Activated CD4-positive, CD25-positive, alpha-beta regulatory T cell treated with anti-CD3 and anti-CD28 coated beads, Interleukin-2, amount 50 U/mL, for 16 hours (primary cell): ENCODE measurements at places on chromosomes 5 and 9.

GRCh38 chr5:31477971-31478370 lies 53.9 kb downstream of the DROSHA start:
- DNase-seq = no peak

DNA sequence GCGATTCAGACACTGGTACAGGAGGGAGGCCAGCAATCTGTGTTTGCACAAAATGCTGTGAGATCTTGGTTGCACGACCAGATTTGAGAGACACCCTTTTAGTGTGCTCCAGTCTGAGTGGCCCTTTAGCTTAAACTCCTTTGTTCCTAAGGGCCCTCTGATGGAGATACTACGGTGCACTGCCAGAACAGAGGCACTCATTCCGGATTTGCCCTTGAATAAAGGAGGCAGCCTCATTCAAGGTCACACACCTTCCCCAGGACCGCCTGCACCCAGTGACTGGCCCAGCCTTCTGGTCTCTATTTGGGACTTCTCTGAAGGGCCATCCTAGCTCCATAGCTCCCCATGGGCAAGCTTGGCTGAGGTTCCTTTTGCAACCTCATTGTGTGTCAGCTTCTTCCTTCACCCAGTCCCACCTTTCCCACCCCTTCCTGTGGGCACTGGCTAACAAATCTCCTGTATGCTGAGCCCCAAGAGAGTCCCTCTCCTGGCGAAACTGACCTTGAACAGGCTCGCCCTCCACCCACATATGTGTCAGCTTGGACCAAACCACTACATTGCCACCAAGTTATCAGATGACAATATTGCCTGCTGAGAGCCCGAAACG lies 191.7 kb downstream of the GABBR2 start:
- DNase-seq = no peak

GRCh38 chr5:156476158-156476551 lies 149.2 kb downstream of the SGCD start:
- no peak for DNase-seq

DNA sequence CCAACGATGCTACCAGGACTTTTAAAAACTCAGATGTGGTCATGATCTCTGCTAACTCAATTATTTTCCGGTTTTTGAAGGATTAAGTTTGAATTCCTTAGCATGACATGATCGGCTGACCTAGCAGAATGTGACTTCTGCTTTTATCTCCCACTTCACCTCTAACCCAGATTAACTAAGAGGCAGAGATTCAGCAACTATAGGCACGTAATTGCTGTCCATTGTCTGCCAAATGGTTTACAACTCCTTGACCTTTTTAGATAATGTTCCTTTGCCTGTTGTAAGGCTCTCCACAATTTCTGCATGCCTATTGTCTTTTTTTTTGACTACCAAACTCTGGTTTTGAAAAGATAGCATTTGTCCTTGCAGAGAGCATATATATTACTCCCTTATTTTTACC lies 268.2 kb downstream of the BRINP1 start:
- no peak for DNase-seq

DNA sequence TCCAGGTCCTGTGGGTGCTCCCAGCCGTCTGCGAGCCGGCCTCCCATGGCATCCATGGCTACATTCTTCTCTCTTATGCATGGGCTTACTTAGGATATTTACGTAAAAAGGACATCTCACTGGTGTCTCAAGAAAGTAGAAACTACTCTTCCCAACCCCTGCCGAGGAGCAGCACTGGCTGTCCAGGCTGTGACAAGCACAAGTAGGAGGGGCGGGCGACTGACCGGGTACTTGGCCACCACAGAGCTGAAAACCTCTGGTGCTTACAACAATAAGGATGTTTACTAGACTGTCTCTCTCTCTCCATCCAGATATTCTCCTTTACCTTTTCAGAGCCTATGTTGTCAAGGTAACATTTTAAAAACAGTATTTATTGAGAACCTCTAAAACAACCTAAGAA lies 56.3 kb upstream of the TBC1D9B start:
- no peak for DNase-seq

- no peak for DNase-seq
Observed at GRCh38 chr9:95551406-95551805, 34.6 kb upstream of the PTCH1 start.

DNA sequence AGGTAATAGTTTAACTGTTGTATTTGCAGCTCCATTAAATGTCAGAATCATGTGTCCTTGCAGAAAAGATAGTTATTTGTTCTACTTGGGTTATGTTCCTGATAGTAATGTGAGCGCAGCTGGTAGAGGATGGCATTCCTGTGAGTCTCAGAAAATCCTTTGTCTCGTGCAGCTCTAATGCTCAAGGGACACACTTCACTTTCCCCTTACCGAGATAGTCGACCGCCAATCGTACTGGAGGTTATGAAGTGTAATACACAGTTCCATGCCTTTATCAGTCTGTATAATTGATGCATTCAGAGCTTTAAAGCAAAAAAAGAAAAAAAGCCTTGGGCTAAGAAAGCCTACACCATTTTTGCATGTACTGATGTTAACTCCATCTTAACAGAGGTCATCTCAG lies 60.2 kb upstream of the SRP19 start:
- DNase-seq = no peak

DNA sequence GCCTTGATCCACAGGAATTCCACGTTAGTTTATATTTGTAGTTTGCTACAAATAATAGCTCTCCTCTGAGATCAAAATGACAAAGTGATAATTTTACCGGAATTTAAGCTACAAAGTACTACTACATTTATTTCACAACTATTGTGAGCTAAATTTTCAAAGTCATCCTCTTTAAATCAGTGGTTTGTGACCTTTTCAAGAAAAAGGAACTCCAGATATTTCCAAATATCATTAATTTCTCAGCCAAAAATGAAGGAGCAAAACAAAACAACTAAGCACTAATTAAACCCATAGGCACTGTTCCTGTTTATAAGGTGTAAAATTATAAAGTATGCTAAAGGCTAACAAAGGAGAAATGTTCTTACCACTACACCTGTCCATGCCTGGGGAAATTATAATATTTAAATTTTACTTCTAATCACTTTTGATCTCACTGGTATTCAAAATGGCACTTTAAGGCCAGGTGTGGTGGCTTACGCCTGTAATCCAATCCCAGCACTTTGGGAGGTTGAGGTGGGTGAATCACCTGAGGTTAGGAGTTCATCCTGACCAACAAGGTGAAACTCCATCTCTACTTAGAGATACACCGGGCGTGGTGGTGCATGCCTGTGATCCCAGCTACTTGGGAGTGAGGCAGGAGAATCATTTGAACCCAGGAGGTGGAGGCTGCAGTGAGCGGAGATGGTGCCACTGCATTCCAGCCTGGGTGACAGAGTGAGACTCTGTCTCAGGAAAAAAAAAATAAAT lies 77.5 kb downstream of the CEMIP2 start:
- DNase-seq = no peak

DNA sequence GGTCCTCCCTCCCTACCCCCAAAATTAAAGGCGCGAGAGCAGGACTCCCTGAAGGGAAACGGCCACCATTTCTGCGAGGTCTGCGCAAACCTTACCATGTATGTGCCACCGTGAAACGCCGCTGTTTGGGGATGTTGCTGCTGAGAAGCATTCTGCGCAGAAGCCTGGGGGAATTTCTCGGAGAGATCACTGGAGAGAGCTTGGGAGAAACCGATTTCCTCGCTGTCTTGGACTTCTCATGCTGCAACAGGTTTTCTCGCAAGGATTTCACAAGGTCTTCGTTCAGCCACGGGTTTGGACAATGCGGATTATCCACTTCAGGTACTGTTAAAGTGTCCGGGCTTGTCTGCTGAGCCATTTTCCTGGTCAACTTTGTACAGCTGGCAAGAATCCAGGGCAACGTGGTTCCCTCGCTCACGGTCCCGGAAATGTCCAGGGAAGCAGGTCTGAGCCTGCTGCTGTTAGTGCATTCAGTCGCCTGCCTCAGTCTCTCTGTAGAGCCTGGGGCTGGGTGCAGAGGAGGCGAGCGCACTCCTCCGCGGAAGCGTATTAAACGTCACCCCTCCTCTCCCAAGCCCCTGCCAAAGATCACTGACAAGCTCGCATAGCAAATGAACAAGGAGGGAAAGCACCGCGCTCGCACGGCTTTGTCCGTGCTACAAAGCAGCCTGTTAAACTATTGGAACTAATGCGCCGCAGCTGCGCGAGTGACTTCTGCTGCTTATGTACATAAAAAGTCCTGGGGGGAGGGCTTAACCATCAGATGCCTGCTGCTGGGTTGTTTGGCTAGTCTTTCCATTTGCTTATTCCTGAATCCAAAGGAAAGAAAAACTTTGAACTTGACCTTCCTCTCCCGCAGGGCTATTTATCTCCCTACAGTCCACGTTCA lies 125.1 kb downstream of the PDE4D start:
- no peak for DNase-seq
